ENCODE measurements at places on chromosomes 1 and 21.

GRCh38 chr1:155125946-155126555, 1.6 kb upstream of the EFNA1 start:
- DNase-seq = peak; percentile 74

GRCh38 chr1:199242147-199242546, 603.3 kb downstream of the PTPRC start:
- peak; percentile 12 for DNase-seq

- no peak for DNase-seq
Observed at GRCh38 chr1:100299521-100300222, 33.7 kb downstream of the RTCA start.

DNA sequence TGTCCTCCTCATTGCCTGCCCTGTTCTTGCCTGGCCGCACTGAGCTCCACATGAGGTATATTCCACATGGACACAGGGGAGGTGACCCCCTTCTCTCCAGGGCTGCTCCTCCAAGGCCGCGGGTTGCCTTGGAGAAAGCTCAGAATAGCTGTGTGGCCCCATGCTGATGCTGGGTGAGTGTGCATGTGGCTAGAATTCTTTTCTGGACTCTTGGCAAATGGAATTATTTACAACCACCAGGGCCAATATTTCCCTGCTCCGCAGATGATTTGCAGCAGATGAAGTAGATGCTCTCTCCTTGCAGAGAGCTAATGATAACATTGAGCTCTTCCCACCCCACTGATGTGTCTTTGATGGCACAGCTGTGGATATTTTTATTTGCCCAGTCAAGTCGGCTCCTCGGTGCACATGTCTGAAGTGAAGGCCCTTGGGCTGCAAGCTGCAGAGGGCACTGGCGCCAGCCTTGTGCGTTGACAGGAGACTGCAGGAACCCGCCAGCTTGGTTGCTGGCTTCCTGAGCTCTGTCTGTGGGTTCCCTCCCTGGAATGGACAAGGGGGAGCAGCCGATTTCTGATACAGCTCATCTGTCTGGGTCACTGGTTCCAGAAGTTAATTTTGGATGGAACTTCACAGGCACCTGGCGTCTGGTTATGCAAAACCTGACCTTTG, 404.7 kb upstream of the VAMP3 start:
- no peak for DNase-seq

GRCh38 chr1:33972676-33973395, 109.0 kb downstream of the HMGB4 start:
- no peak for DNase-seq

GRCh38 chr1:11918799-11919519, 7.3 kb downstream of the KIAA2013 start:
- DNase-seq = no peak

GRCh38 chr1:47865881-47866535, 131.2 kb downstream of the TRABD2B start:
- no peak for DNase-seq

- peak; percentile 56 for DNase-seq
Observed at GRCh38 chr1:109214695-109215623, 1.2 kb downstream of the SARS1 start.

- DNase-seq = no peak
Observed at GRCh38 chr1:179142889-179143299, 61.0 kb downstream of the TOR3A start.

DNA sequence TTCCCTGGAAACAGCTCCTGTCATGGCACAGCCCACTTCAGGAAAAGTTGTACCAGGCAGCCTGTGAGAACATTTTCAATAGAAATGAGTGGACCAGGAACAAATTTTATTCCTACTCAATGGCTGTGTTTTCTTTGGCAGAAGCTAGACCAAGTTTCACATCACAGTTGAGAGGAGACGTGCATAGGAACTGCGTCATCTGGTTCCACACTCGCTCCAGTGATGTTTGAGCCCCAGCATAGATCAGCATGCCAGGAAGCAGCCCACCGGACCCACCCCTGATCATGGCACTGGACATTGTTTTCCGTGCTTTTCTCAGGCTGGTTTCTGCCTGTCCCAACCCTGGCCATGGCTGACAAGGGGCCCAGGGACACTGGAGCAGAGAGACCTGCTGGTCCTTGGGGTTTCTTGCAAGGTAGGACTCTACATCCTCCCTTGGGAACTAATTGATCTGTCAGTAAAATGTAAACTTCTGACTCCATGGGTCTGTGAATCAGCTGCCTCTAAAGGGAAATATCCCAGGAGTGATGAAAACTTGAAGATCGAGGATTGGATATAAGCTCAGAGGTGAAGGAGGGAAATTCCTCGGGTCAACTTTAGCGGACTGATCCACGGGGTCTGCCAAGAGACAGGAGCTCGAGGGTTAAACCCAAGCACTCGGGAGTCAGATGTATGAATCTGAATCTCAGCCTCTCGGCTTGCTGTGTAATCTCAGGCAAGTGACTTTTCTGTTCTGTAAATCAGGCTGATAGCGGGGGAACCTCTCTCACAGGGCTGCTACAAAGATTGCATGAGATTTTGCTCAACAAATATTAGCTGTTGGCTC, 35.7 kb downstream of the NEK2 start:
- DNase-seq = no peak

DNA sequence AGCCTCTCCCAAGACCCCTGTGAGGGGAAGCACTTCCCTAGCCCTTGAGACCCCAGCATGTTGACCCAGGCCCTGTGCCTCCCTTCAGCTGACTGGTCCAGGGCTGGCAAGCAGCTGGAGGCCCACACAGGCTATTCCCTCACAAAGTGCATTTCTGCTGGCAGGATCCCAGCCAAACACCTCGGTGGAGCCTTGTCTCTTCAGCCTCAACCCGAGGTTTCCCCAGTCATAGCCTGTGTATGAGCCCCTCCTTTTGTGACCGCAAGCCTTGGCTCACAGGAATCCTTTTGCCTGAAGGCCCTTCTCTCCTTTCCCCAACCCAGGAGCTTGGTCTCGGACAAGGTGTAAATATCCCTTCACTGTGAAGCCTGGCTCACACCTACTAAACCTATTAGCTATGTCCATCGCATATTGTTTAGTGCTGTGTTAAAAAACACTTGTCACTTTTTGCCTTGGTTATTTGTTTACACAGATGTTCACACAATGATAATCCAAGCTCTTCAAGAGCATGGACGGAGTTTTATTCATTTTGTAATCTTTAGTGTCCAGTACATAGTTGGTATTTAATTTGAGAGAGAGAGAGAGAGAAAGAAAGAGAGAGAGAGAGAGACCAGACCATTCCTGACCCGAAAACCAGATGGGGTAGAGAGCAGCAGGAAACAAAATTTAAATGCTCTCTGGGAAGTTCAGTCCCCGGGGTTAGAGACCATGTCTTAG, 8.5 kb upstream of the CD247 start:
- DNase-seq = no peak

- DNase-seq = no peak
Observed at GRCh38 chr1:193260896-193261295, 74.5 kb upstream of the B3GALT2 start.

- no peak for DNase-seq
Observed at GRCh38 chr21:44583800-44584147, 3.4 kb upstream of the KRTAP10-5 start.

- peak; percentile 71 for DNase-seq
Observed at GRCh38 chr1:19436716-19437476, 48.4 kb downstream of the CAPZB start.

- DNase-seq = no peak
Observed at GRCh38 chr1:15224259-15224869, 22.7 kb upstream of the FHAD1 start.

DNA sequence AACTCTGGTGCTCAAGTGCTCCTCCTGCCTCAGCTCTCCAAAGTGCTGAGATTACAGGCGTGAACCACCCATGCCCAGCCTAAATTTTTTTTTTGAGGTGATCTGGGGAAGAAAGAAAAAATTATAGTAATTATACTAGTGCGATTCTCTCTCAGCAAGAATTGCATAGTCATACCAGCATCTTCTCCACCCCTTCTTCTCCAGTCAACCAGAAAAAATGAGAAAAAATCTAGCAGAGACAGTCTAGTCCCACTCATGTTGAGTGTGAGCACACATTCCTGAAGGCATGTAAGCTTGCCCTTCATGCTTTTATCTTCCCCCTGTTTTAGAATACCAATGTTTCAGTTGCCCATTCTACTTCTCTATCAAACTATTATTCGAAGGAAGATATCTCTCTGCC, 207.6 kb downstream of the S1PR1 start:
- DNase-seq = no peak
